Anterior cingulate cortex (tissue), 58 donors: ENCODE measurements at places on chromosomes 2 and 18.

DNA sequence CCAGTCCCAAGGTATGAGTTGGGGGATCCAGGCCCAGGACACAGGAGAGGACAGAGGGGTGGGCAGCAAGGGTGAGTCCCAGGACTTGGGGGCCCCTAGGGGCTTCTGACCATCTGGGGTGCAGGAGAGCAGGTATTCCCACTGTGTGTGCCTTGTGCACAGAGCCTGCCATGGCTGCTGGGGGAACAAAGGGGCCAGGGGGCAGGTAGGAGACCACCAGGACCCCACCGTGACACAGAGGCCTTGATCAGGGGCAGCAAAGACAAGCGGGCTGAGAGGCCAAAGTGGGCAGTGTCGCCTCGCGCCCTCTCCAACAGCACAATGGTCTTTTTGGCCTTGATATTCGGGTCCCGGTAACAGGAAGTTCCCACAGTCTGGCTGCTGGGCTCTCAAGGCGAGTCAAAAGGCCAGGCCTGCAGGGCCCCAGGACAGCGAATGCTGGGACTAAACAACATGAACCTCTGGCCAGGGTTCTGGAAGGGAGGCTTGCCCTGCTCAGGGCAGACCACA, 12.3 kb upstream of the GPR17 start:
- DNase-seq: no peak

DNA sequence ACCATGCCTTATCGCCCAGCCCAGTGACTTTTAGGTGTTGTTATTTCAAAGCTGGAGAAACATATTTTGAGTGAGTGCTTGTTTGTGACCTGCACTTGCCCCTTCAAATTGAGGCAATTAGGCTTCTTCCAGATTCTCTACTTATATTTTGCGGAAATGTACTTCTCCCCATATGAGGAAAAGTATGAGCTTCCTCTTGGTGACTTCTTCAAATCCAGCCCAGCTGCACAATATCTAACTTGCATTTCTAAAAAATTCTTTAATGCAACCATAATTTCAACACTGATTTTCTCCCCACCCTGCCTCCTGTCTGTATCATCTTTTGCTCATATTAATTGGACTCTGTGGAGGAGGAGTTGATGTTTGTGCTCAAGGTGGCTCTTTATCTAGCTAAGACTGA, 391.2 kb upstream of the POU3F3 start:
- no peak for DNase-seq

DNA sequence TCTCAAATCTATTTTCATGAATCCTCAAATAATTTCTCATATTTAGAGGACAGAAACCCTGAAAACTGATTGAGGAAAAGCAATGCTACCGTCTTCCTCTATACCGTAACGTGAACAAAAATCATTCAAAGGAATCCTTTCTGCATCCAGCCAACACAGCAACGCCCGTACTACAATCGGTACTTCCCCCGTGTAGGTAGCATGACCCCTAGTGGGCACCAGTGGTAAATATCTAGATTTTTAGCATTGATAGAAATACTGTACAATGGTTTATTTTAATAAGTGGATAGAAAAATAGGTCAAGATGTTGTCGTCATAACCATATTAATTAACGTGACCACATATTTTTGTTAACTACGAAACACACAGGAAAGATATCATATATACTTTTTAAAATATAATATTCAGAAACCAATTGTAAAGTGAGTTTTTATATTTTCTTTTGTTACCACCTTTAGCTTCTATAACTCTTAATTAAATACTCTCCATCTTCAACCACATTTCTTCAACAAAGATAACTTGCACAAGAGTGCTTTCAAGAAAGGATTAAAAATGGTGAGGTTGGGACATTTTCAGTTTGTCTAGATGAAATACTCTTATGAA, 194.1 kb downstream of the SS18 start:
- no peak for DNase-seq

DNA sequence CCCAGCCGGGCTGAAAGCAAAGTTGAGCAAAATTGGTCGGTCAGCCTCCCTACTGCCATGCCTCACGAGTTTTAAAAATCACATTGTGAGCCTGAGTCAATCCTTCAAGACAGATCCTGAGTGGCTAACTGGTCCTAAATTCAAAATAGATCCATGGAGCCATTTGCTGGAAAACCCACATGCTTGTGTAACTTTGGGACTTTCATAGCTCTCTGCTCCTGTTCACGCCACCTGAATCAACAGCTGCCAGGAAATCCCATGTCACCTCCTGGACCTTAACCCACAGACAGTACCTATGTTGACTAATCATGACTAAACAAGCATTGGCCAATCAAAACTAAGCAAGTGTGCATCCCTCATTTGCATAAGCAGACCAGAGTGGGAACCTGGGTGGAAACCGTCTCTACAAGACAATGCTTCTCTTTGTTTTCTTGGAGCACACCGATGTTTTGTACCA, 42.8 kb upstream of the LDLRAD4 start:
- DNase-seq: no peak

DNA sequence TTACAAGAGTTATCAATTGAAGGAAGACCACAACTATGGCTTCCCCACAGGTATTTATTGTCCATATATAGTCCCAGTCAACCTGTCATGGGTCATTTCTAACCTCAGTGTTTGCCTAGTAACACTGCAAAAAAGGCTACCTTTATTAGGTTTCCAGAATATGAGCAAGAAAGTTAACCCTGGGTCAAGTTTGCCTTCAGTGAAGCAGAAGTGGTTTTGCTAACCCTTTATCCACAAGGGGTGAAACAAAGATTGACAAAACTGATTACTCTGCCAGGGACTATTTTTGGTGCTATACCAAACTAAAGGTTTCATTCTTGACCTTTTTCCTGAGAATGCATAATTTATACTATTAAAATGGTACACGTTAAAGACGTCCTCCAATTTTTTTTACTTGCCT, 28.8 kb downstream of the SP100 start:
- no peak for DNase-seq

GRCh38 chr2:50042771-50043170, 888.5 kb upstream of the FSHR start:
- no peak for DNase-seq

GRCh38 chr2:174606336-174606735, 8.7 kb upstream of the WIPF1 start:
- DNase-seq: no peak

- no peak for DNase-seq
These were observed 75.6 kb downstream of the LDAH start for GRCh38 chr2:20747317-20747716.

- DNase-seq: no peak
These were observed 72.8 kb downstream of the PLEKHA3 start for GRCh38 chr2:178553047-178553446.

GRCh38 chr2:69335311-69335710, 51.7 kb downstream of the GFPT1 start:
- no peak for DNase-seq

- no peak for DNase-seq
These were observed 165.9 kb upstream of the STON1 start for GRCh38 chr2:48364100-48364499.

DNA sequence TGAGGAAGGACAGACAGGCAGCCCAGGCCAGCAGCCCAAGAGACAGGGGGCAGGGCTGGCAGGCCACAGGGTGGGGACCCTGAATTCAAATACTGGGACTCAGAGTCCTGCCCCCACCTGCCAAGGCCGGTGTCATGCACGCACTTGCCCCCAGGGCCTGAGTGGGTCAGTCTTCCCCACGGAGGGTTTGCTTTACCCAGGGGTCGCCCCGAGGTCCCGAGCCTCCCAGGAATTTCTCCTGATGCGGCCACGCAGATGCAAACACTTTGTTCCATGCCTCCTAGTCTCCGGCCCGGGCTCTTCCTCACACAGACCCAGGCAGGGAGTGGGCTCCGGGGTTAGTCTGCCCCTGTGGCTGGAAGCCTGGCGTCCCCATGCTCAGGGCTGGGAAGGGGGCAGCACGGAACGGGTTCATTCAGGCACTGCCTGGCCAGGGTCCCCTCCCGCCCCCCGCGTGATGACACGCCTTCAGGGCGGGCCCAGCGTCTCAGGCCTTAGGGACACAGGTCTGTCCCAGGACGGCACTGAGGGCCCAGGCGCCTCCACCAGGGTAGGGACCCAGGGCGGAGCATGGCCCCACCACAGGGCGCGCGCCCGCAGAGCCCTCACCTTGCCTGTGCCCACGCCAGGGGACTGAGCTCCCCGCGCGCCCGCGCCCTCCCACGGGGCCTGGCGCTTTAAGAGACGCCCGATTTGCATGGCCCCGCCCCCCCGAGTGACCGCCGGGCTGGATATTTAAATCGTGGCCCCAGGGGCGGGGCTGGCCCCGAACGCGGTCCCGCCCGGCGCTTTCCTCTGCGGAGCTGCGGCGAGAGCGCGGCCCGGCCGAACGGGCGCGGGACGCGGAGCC, at the start of gene SNED1:
TSS of gene SNED1 (plus strand) at position 763 of the 850 bp plus-strand sequence. CDS start 220 bp downstream, outside the sequence.
- no peak for DNase-seq

- no peak for DNase-seq
These were observed 68.4 kb downstream of the POLR1A start for GRCh38 chr2:86037141-86037794.

- no peak for DNase-seq
These were observed 42.8 kb downstream of the PPP4R1 start for GRCh38 chr18:9571546-9571945.

DNA sequence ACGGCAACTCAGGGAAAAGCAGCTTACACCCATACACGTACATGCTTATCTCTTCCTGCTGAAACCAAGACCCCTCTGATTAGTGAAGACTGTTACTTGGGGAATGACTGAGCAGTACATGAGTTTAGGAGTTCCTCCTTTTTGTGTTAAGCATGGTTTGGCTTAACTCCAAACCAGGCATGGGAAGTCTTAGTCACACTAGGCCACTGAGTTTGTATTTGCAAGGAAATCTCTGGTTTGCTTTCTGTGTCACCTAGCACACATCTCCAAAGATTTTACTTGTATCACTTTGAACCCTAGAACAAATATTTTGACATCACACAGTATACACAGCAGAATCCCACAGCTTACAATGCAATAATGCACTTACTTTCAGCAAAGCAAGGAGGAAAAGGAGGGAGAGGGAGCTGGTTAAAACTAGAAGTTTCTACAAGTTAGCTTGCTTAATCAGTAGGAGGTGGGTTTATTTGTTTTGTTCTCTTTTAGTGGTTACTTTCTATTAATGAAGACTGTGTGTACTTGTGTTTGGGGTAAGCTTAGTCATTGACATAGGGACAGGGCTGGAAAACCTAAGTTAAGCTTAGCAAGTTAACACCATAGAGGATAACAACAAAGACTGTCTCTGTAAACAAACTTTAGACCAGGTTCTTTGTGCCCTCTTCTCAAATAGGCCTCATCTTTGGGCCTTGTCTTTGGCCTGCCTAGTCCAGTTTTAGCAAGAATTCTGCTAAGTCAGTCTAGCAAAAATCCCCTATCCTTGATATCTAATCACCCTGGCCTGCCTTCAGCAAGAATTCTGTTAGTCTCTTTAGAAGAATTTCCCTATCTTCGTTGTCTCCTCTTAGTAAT, 219.4 kb downstream of the MREG start:
- no peak for DNase-seq

DNA sequence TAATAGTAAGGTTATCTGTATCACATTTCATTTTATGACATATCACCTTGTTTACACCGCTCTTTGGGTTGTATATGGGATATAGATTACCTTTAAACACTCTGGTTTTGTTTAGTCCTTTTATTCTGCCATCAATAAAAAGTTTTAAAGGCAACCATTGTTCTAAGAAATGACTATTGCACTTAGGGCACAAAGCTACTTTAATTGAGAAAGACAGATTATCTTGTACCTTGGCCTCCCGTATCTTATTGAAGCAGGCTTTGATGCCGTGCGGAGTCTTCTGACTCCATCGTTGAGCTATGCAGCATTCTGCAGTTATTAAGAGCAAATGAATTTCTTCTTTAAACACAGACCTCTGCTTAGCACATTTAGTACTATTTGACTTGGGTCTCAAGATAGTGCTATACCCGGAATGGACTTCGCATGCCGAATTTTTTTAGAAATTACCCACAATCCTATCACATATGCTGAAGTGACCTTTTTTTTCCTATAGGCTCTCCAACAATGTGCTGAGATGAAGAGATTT, 16.7 kb downstream of the PKDCC start:
- DNase-seq: no peak

- DNase-seq: no peak
These were observed 48.5 kb upstream of the PELI1 start for GRCh38 chr2:64192664-64193105.

GRCh38 chr18:70397259-70397925, 108.5 kb downstream of the SOCS6 start:
- DNase-seq: no peak

- no peak for DNase-seq
These were observed 98.1 kb upstream of the ZFP36L2 start for GRCh38 chr2:43324259-43325106.

GRCh38 chr2:149149007-149149297, 110.5 kb downstream of the LYPD6B start:
- no peak for DNase-seq

DNA sequence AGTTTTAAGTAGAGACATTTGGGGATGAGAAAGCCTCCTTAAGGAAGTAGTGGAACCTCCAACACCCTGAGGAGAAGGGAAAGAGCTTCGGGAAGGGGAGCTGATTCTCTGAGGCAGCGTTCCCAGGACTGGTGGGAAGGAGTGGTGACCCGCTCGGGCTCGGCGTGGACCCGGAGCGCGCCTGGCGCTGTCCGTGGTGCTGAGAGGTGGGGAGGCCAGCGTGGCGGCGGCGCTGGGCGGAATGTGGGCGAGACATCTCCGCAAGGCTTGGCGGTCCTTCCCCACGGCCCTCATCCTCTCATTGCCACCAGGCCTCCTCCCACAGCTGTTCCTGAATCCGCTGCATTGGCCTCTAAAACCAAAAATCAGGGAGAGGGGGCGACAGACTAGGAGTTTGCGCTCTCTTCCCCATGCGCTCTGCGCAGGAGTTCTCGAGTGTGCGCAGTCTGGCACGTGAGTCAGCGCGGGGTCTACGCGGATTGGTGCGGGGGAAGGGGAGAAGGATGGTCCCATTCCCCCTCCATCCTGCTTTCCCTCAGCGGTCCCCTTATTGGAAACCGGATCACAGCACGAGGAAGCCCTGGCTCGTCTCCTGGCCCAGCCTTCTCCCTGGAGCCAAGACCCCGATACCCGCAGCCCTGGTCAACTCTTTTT, 857 bp downstream of the RESP18 start:
- no peak for DNase-seq

DNA sequence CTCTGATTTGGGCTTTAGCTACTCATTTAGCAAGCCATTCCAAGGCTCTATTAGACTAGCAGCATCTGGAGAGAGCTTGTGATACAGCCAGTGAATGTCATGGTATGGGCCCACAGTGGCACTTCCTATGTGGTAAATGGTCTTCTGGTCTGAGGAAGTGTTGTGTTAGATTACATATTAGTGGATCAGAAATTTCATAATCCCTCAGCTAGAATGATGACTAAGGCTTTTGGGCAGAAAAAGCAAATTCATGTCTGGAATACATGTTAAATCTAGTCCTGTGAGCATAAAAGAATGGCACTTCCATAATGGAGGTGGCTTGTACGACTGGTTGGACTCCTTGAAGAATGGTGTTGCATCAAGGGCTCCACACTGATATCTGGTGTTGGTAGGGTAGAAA, 436.8 kb upstream of the CWC22 start:
- DNase-seq: no peak

- no peak for DNase-seq
These were observed 71.3 kb upstream of the NRXN1 start for GRCh38 chr2:51103205-51103604.
